Natural killer cell (primary cell): ENCODE measurements at places on chromosomes 16 and 17.

GRCh38 chr17:29451121-29451742, 61.1 kb downstream of the TAOK1 start:
- DNase-seq, result no peak

DNA sequence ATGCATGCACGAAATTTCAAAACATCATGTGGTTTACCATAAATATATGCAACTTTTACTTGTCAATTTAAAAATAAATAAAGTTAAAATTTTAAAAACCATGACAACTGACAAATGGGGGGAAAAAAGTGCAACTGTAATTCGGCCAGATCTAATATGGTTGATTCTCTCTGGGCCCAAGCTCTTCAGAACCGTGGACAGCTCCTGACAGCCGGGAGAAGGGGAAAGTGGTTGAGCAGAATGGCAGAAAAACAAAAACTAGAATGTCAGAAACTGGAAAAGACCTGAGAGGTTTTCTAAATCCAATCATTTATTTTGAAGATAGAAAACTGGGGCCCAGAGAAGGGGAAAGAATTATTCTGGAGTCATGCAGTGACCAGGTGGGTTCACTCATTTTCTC, 126.6 kb downstream of the TMEM132E start:
- DNase-seq, result no peak

DNA sequence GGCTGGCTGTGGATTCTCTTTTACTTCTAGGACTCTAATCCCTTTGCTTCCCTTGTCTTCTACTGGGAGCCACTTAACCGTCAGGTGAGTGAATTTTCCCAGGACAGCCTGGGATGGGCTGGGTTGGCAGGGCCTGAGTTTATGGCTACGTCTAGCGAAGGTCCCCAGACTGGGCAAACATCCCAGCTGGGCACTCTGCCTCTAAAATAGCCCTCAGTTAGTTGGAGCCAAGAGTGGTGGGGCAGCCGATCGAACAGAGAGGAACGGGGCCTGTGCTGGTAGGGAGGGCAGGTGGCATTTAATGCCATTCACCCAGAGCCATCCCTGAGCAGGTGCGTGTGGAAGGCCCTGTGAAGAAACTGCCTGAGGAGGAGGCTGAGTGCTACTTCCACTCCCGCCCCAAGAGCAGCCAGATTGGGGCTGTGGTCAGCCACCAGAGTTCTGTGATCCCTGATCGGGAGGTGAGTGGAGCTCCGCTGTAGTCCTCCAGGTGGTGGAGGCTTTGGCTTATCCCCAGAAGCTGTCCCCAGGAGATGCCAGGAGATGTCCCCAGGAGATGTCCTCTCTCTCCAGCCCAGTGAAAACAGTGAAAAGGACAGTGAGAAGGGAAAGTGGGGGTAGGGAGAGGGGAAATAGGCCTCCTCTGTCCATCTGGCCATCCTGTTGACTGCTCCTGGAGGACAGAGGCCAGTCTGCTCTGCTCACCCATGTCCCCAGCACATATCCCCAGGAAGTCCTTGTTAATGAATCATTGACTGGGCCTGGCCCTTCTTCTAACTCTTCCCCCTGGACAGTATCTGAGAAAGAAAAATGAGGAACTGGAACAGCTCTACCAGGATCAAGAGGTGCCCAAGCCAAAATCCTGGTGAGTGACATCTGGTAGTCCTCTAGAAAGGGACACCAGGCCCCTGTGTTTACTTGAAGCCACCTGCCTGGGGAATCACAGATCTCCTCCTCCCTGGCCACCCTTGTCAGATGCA, 4.4 kb downstream of the PNPO start:
- DNase-seq, result no peak

DNA sequence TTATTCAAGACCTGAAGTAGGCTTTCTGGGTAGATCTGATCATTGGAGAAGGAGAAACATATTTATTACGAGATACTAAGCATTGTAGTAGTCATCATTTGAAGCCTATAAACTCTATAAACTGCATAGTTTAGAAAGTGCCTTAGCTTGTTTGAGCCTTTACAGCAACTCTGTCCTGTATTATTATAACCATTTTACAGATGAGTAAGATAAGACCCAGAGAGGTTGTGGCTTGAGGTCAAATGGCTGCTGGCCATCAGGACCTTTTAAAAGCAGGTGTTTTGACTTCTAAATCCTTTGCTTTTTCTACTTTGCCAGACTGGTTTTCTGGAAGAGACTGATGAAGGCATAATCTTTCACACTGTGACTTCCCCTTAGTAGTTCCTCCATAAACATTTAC, 7.1 kb downstream of the USP10 start:
- no peak for DNase-seq

- no peak for DNase-seq
Measured at GRCh38 chr17:50021681-50022370, 26.8 kb upstream of the DLX3 start.

DNA sequence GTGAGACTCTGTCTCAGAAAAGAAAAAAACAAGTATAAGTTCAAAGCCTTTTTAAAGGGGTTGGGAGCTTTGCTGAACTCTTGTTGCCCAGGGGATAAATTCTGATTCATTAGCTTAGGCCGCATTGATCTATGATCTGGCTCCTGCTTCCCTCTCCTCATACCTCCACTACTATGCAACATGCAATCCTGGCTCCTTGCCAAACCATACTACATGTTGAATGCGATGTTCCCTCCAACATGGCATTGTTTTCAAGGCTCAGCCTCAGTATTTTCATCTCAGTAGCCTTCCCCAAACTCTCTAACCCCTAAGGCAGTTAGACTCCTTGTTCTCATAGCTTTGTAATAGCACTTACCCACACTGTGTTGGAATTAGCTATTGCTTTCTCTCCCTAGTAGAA, 6.2 kb downstream of the REXO5 start:
- DNase-seq, result no peak

GRCh38 chr17:18319604-18320256, 4.6 kb downstream of the SMCR8 start:
- DNase-seq, result no peak

GRCh38 chr17:59427425-59427921, 96.0 kb downstream of the YPEL2 start:
- no peak for DNase-seq

DNA sequence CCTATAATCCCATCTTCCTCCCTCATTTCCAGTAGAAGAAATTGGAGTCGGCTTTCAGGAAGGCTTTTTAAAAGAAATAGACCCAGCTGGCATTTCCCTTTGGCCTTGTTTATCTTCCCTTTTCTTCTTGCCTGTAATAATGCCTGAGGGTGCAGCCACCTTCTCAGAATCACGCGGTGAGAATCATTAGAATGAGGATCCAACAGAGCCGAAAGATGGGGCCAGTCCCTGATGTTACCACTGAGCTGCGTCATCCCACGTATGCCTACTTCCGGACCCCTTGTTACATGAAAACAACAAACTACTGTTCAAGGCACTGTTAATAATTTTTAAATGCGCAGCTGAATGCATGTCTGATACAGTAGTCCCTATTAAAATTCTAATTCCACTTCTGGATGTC, 24.1 kb downstream of the SDR42E1 start:
- DNase-seq, result no peak

DNA sequence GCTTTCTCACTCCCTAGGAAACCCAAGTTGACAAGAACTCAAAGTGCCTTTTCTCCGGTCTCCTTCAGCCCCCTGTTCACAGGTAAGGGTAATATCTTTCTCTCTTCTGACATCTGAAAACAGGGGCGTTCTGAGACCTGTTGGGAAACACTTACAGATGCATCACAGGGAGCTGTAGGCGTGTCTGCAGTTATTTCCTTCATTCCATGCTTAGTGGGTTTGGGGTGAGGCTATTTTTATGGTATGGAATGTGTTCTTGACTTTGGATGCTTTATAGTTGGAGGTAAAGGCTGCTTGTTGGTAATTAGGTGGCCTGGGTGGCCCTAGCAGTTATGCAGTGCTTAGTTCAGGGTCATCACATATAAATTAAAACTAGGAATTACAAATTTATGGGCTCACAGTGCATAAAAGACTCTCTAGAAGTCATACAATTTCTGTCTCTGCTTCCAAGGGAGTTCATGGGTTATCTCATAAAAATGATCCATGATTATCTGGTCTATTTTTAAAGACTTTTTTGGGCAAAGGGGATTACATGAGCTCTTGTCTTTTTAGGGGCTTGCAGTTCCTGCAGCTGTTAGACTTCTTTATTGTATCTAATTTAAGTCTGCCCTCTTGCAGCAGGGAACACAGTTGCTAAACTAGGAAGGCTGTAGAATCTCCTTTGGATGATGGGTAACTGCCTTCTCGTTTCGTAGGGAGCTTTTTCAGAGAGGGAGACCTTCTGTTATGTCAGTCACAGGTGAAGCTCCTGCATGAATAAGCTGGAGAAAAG, 10.2 kb downstream of the SOCS7 start:
- no peak for DNase-seq

GRCh38 chr16:77197747-77198146, 1.5 kb upstream of the SYCE1L start:
- no peak for DNase-seq

GRCh38 chr16:24971718-24972117, 43.5 kb downstream of the ARHGAP17 start:
- no peak for DNase-seq

DNA sequence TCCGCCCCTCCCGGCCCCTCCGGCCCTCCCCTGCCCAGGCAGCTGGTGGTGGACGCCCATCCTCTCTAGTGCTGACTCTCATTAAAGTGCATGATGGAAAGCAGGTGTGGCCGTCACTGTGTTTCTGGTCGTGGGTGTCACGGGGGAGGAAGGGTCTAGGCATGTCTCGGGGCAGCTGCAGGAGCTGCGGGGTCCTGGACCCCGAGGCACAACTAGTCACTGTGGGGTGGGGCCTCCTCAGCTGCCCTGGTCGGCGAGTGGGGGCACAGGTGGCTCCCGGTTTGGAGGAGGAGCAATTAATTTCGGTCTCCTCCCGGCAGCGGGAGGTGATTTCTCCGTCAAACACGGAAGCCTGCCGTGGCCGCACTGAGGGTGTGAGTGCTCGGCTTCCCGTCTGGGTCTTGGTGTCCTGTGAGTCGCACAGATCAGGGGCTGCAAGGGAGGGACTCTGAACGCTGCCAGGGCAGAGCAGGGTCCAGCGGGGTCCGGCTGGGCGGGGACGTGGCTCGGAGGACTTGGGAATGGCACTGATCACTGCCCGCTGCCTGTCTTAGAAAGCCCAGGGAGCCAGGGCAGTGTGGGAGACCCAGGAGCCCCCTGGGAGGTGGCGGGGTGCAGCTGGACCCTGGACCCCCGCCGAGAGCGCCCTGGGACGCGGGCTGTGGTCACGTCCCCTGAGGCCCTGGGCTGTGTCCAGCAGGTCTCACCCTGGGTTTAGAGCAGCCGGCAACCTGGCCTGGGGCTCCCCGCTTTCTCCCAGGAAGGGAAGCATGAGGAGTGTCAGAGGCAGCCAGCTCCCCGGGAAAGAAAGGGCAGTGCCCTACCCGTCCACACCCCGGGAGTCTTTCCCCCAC, 3.3 kb downstream of the TPSD1 start:
- DNase-seq, result no peak

GRCh38 chr16:35431829-35432663, 1972.6 kb downstream of the TP53TG3F start:
- no peak for DNase-seq

DNA sequence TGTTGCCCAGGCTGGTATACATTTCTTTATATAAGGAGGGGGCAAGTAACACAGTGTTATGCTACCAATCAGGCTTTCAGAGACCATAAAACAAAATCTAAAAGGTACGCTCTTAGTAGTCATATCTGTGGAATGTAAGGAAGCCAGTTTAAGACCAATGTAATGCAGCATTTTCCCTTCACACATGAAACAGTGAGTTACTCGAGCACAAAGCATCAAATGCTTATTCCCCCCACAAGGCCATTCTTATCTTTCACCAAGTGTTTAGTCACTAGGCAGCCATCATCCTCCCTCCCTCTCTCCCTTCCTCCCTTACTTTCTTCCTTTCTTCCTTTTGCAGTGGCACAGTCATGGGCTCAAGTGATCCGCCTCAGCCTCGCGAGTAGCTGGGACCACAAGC, 12.8 kb downstream of the HMOX2 start:
- no peak for DNase-seq

- DNase-seq, result peak; percentile 95
Measured at GRCh38 chr17:17237026-17237799, at the start of gene FLCN. Gene FLCN (minus strand): TSS chr17:17237168. CDS start chr17:17228137, 9,031 bp downstream.

- peak; percentile 97 for DNase-seq
Measured at GRCh38 chr16:27235055-27235937, 32.0 kb downstream of the KDM8 start.

DNA sequence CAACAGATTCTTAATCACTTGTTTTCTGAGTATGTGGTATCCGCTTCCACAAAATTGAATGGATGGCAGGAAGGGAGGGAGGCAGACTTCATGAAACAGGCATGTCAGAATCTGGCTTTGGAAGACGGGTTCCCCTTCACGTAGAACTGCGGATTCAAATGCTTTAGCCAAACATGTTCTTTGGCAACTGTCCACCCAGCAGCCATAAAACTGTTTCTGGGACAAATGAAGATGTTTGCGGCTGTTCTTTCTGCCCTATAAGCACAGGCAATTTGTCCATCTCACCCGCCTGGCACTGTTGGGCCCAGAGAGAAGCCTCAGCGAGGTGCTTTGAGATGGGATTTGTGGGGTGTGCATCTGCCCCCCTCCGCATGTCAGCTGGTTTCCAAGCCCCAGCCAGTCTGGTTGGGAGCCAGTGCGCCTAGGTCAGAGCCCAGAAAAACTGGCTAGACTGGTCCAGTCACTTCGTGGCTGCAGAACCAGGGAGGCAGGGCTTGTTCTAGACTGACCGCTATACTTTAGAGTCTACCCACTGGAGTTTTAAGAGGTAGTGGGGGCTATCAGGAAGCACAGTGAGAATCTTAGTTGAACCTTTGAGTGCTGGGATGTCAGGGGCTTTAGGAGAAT, 6.3 kb downstream of the CRHR1 start:
- DNase-seq, result no peak

GRCh38 chr16:71792176-71792575, 16.5 kb downstream of the AP1G1 start:
- no peak for DNase-seq

- DNase-seq, result no peak
Measured at GRCh38 chr17:40472733-40473452, 28.5 kb downstream of the TNS4 start.

GRCh38 chr16:25051406-25052150, 36.4 kb upstream of the ARHGAP17 start:
- no peak for DNase-seq

DNA sequence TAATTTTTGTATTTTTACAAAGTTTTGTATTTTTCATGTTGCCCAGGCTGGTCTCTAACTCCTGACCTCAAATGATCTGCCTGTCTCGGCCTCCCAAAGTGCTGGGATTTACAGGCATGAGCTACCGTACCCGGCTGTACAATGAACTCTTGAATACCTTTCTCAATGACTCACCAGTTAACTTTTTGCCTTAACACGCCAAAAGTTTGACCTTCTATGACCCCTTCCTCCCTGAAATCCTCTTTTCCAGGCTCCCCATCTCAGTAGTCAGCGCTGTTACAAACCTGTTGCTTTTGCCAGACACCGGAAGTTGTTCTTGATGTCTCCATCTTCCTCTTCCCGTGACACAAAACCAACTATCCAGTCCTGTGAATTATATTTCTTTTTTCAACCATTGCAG, 158.1 kb upstream of the ASIC2 start:
- DNase-seq, result no peak

GRCh38 chr17:50728112-50728429, 8.7 kb downstream of the LUC7L3 start:
- no peak for DNase-seq

GRCh38 chr16:67884-68789, 4.3 kb downstream of the RHBDF1 start:
- no peak for DNase-seq

- no peak for DNase-seq
Measured at GRCh38 chr17:4068918-4069317, 73.9 kb downstream of the ZZEF1 start.
